Stimulated activated CD8-positive, alpha-beta memory T cell treated with anti-CD3 and anti-CD28 coated beads, Interleukin-4, amount 100 ng/mL, for 1 hour (primary cell): ENCODE measurements at places on chromosomes 2 and 18.

GRCh38 chr2:30645081-30645744 is 162.0 kb downstream of the CAPN13 start:
- DNase-seq, result no peak

GRCh38 chr2:73089270-73090030 is 17.9 kb upstream of the SFXN5 start:
- DNase-seq, result no peak

DNA sequence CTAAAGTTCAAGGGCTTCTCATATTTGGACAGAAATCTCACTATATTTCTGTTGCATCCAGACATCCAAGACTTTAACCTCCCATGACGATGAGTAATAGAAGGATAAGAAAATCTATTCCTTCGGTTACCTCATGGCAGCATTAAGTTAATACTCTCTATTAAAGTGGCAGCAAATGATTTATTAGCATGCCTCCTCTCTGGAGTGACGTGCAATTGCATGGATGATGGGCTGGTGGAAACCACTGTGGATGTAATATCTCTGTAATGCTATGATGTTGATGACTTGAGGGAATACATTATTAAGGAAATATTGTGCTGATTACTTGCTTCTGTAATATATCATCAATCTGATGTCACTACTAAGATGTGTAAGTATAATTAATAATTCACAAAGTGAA is 336.8 kb downstream of the DSEL start:
- no peak for DNase-seq

DNA sequence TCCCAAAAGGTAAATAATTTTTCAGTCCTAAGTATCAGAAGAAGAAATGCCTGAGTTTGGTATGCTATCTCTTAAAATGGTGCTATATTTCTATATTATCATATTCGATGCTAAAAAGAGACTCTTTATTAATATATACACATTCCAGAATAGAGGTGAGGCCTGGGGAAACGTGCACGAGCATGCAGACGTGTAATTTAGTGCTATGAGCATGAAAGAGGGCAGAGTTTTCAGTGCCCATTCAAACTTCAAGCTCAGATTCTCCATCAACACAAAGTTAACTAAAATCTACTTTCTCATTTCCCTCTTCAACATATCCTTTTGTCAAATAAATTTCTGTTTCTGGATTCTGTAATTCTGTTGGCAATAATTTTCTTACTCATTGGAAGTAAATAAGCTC is 5.7 kb upstream of the COBLL1 start:
- no peak for DNase-seq

DNA sequence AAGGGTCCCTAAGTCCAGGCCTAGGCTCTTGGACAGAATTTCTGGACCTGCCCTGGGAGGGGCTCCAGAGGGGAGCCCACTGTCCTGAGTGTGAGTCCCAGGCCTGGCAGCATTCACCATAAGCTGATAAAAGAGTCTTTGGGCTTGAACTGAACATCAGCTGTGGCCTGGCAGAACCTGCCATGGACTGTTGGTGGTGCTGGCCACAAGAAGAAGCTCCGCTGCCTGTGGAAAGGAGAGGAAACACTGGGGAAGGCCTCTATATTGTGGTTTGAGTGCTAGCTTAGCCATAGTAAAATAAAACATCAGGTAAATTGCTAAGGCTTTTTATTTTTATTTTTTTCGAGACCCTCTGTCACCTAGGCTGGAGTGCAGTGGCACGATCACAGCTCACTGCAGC is 20.9 kb upstream of the BAZ2B start:
- DNase-seq, result no peak

DNA sequence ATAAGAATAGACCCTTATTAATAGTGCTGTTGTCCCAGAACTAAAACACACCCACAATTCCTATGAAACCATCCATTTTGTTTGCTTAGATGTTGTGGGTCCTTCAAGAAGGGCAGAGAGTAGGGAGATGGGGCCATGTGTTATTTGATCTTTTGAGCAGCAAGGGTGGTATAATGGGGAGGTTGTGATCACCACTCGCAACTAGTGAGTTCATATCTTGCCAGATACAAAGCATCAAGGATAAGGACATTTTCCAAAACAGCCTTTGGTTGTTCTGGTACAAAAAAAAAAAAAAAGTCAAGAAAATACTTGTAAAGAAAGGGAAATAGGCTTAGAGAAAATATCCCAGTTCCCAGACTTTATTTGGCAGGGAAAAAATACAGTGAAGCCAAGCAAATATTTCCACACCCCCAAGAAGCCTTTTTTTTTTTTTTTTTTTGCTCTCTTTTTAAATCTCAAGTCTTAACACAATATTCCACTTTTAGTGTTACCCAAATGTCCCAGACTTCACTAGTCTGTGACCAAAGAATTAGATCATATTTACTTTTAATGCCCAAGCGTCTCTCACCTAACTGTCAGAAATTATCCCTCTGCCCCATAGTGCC is 54.1 kb downstream of the ANTXR1 start:
- no peak for DNase-seq

- no peak for DNase-seq
These were observed 250.7 kb downstream of the ARHGAP15 start for GRCh38 chr2:143379955-143380354.

DNA sequence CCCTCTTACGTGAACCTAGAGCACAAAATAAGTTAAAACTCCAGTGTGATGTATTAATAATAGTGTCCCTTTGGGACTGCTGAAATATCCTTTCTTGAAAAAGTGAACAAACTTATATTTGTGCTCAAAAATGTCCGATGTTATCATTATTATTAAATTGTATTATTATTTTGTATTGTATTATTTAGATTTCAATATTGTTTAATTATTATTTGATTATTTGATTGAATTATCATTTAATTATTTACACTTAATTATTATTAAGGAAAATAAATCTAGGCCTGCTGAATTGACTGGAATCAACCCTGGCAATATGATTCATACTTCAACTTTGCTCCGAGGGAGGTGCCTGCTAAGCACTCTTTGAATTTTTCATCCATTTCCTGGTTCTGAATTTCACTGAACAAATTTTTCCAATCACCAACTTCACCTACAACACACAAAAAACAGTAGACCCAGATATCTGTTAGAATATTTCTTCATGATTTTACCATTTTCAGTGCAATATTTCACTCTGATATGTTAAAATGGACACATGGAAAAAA is 10.9 kb upstream of the EIF2AK2 start:
- no peak for DNase-seq

DNA sequence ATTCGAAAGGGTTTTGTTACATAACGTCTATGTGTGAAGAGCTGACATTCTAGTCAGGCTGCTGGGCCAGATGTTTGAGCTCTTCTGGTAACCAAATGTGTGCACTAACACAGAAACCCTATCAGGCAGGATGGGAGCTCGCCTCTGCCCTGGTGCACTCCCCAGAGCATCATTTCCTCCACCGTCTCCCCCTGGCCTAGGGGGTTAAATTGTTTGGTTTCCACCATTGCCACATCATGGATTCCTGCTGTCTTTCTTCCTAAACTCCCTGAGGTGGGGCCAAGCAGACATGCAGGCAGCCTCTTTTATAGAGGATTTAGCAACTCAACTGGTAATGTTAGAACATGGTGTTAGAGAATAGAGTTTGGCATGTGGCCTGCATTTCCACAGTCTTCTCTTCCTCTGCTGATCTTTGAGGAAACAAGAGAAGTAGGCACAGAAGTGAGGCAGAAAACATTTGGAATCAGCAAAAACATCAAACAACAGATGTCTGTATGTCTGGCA is 87.3 kb downstream of the ANTXR1 start:
- DNase-seq, result no peak

DNA sequence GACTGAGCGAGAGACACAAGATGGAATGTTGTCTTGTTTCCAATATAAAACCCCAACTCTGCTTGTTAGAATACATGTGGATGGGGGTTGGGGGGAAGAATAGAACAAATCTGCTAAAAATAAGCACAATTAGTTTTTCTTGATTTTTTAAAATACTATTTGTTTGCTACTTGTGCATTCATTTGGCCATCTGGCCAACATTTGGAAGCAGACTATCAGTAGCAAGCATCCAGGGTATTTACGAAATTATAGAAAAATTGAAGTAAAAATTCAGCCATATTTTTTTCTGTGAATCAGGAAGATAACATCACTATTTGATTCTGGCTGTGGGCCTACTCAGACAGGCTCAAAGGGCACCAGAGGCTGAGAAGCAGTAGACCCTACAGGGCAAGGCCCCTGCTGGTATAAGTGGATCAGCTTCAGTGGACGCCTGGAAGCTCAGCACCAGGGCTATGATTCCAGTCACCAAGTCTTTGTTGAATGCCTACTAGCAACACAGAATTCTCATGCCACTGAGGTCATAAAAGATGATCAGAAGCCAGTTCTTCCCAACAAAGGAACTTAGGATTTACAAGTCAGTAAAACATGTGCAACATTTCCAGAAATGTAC is 133.9 kb downstream of the CCBE1 start:
- DNase-seq, result no peak

GRCh38 chr18:23231340-23232021 is 96.2 kb downstream of the CABLES1 start:
- DNase-seq, result peak; percentile 25

DNA sequence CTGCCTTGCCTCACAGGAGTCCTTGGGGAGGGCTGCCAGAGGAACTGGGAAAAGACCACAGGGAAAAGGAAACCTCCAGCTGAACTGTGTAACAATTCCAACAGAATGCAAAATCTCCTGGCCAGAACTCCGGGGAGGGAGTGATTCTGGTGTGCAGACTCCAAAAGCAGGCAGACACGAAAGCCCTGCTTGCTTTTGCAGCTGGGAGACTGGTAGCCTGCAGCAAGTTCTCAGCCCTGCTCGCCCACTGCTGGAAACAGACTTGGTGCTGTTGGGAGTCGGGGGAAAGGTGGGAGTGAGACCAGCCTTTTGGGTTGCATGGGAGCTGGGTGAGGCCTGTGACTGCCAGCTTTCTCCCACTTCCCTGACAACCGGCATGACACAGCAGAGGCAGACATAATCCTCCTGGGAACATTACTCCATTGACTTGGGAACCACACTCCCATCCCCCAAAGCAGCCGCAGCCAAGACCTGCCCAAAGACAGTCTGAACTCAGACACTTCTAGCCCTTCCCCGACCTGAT is 26.0 kb upstream of the NMI start:
- no peak for DNase-seq
